Stimulated activated CD4-positive, alpha-beta T cell treated with anti-CD3 and anti-CD28 coated beads, Interleukin-1b, Interleukin-23, amount 100 ng/mL, for 4 hours (primary cell): ENCODE measurements at places on chromosomes 5 and 9.

DNA sequence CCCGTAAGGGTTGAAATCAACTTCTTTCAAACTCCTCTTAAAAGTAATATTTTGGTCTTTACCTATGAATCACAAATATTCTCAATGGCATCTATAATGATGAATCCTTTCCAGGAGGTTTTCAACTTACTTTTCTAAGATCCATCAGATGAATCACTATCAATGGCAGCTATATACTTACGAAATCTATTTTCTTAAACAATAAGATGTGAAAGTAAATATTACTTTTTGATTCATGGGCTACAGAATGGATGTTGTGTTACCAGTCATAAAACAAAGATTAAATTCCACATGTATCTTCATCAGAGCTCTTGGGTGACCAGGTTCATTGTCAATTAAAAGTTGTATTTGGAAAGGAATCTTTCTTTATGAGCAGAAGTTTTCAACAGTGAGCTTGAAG is 1877.7 kb upstream of the ACO1 start:
- no peak for DNase-seq

GRCh38 chr9:69495296-69495695 is 170.3 kb downstream of the ENTREP1 start:
- no peak for DNase-seq

GRCh38 chr9:91647371-91647770 is 223.7 kb upstream of the NFIL3 start:
- DNase-seq: no peak

DNA sequence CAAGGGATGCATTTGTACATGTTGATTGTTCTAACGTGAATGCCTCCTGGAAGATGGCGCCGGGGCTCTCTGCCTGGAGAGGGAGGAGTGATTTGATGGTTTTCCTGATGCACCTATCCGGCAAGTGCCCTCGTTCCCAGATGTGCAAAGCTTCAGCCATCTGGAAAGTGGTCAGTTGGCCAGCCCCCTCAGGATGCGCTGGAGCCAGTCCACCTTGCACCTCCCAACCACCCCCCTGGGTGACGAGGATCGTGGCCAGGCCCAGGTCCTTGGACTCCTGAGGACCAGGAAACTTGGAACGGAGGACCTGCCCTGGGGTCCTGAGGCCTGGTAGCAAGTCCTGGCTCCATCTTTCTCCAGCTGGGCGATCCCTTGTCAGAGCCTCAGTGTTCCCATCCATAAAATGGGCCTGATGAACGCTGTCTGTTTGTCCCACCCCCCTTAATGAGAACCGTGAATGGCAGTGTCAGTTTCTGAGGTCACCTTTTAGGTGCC is 23.6 kb upstream of the RNU6ATAC start:
- DNase-seq: no peak

DNA sequence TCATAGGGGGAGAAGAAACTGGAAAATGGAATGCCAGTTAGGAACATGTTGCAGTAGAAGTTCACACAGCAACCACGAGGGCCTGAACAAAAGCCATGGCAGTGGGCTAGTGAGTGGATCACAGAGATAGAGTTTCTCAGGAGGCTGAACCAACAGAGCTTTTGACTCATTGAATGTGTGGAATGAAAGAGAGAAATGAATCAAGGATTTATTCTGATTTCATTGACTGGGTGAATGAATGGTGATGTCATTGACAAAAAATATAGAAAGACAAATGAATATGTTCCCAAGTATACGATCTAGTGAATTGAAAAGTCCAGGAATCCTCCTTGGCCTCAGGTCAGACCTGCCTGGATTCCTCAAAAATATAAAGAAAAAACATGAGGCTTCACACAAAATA is 99.2 kb downstream of the ZNF462 start:
- no peak for DNase-seq

- DNase-seq: no peak
These were observed 450 bp downstream of the GPBP1 start for GRCh38 chr5:57174128-57174889.

DNA sequence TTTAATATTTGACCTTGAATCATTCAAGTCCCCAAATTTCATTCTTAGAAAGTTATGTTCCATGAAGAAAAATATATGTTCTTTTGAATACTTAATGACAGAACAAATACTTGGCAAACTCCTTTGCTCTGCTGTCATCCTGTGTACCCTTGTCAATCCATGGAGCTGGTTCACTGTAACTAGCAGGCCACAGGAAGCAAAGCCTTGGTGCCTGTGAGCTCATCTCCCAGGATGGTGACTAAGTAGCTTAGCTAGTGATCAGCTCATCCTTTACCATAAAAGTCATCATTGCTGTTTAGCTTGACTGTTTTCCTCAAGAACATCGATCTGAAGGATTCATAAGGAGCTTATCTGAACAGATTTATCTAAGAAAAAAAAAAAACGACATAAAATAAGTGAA is 65.4 kb downstream of the WDR41 start:
- no peak for DNase-seq

DNA sequence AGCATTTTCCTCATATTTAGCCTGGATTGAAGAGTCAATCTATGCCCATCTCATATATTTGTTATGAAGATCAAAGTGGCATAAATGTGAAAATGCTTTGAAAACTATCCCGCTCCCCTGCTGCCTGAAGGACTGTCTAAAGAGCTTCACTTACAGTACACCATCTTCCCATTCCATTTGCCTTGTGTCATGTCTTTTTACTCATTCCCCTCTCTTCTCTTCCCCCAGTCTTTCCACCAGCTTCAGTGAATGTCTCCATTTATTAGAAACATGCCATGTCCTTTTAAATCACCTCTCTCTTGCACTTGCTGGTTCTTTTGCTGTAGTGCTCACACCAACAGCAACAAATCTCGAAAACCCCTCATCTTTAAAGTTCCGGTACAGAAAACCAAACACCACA is 192.7 kb upstream of the SGCD start:
- no peak for DNase-seq

DNA sequence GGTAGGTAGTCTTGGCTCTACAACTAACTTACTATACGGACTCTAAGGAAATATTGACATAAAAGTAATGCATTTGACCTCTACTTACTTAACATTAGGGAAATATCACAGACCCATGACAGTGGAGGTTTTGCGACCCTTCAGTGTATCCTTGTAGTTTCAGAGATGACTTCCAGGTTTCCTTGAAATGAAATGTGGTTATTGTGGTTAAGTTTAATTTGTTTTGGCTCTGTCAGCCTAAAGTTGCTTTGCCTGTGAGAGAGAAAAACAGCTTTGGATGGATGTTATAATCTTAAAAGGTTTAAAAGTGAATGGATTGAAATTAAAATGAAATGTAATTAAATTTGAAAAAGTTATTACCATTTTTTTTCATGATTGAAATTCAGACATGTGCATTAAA is 42.9 kb downstream of the LRRTM2 start:
- DNase-seq: no peak

DNA sequence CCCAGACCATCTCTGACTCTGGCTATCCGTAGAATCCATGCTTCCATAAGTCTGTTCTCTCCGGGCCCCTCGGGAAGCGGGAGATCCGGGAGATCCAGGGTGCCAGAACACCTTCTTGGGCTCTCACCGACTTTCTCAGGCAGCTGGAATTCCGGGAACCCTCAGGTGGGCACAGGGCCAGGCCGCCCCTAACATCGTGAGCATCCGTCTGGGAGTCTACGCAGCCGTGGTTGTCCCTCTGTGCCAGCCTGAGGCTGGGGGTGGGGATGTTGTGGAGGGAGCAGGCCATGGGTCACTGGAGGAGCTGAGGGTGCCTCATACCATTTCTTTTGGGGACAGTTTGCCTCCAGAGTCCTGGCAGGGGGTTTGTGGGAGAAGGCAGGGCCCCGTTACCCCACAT is 92.3 kb upstream of the COL5A1 start:
- no peak for DNase-seq
